ENCODE measurements at places on chromosomes 7 and 10.

- no peak for DNase-seq
Measured at GRCh38 chr10:125002047-125002422, 60.1 kb downstream of the ZRANB1 start.

DNA sequence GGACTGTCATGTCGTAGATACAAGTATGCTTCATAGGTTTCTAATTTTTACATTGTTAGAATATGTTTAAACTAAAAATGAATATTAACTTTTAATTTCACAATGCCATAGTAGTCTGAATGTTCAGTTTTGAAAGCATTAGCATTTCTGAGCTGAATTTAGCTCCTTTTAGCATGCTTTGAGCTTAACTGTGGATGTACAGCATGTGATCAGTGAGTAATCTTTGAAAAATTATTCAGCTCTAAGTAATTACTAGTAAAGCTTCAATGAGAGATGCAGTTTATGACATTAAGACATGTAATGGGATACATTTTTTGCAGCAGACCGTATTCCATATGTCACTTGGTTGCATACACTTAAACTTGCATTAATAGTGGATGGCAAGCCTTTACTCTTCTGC is 114.1 kb upstream of the WNT16 start:
- DNase-seq = no peak

- no peak for DNase-seq
Measured at GRCh38 chr10:45152726-45153125, 152.0 kb downstream of the ZNF22 start.

GRCh38 chr10:32577448-32577847 is 131.5 kb downstream of the CCDC7 start:
- no peak for DNase-seq

DNA sequence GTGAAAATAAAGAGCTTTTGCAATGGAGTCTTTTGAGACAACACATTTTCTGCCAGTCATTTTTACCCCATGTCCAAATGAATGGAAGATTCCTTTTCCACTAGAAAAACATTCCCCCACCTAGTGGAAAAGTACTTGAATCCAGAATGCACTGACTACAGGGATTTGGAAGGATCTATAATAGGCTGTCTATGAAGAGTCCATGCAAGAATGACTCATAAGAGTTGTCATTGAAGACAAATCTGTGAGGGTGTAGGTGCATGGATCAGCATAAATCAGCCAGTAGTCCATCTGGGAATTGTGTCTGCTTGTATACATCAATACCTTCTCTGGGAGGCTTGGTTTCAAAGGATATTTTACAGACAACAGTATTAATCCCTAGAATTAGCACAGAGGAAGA is 32.5 kb upstream of the TRUB1 start:
- DNase-seq = no peak

DNA sequence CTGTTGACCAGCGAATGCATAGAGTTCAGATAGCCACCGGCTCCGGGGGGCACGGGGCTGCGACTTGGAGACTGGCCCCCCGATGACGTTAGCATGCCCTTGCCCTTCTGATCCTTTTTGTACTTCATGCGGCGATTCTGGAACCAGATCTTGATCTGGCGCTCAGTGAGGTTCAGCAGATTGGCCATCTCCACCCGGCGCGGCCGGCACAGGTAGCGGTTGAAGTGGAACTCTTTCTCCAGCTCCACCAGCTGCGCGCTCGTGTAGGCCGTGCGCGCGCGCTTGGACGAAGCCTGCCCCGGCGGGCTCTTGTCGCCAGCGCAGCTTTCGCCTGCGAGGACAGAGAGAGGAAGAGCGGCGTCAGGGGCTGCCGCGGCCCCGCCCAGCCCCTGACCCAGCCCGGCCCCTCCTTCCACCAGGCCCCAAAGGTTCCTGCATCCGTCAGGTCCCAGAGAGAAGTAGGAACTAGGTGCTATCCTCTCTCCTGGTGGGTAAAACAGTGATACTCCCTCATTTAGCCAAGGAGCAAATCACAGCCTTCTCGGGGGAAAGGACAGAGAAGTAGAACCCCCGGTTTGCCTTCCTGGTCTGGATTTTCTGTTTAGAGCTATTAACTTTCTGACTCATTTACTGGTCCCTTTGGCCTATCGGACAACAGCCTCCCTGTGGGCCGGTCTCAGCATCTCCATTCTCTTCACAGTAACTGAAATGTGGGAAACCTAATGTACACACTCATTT is 6.1 kb upstream of the HOXA2 start:
- no peak for DNase-seq

GRCh38 chr7:89451911-89452310 is 656.4 kb upstream of the TEX47 start:
- no peak for DNase-seq

DNA sequence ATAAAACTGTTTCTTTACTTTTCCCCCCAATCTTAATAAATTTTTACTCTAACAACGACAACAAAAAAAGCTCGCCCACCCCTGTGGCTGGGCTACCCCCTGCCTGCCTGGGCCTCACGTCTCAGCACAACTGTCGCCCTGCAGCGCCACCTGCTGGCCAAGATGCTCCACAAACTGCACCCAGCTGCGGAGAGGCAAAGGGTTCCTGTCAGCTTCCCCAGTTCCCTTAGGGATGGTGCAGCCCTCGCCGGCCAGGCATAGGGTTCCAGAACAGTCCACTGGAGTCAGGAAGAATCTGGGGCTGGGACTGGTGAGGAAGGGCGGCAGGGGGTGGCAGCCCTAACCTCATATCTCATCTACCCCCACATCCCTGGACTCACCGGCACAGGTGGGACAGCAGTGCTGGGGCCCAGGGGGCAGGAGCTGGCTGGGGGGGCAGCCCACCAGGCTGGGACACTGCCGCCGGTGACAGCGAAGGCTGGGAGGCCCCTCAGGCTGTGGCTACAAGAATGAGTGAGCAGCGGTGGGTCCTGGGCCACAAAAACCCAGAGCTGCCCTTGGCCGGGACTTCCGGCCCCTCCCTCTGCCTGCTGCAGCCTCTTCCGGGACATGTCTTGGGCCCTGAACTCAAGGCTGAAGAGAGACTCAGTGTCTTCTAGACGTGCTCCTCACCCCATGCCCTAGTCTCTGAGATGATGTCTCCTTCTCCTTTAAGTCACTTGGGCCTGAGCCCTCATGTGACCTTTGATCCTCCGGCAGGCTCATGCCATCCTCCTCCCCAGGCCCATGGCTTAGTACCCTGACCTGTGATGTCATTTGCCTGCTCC is 21.2 kb downstream of the ATP6V1F start:
- peak; percentile 72 for DNase-seq

- DNase-seq = no peak
Measured at GRCh38 chr10:87058171-87058570, 36.5 kb downstream of the GLUD1 start.

DNA sequence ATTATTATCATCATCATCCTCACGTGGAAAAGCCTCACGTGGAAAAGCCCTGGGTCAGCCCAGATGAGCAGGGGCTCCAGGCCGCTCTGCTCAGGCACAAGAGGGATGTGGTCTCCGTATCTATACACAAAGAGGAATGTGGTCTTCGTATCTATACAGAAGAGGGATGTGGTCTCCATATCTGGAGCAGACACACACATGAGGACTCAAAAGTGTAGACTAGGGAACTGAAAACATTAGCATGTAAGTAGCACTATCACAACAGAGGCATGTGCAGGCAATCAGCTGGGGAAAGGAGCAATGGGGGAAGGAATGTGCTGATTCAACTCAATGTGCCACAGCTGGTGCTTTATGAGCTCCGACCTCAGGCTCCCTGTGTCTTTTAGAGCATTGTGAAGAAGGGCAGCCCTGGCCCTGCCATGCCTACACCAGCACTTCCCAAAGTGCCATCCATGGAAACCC is 86.5 kb downstream of the PLXNA4 start:
- DNase-seq = no peak

DNA sequence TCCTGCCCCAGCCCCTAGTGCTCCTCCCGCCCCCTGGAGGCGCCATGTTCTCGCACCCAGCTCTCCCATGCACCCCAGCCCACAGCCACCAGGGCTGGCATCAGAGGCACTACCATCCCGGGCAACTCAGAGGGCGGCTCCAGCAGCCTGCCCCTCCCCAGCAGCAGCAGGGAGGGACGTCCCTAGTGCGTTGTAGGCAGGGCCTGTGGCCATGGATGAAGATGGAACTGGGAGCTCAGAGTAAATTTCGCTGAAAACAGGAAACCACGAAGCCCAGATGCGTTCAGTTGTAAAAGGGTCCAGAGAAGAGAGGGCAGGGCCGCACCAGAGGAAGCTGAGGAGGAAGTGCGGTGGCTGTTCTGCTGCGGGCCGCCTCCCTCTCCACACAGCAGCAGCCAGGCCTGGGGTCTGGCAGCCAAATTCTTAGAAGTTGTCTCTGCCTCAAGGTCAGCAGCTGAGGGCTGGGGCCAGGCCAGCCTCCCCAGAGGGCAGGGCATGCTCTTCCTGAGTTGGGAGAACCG is 24.6 kb downstream of the VSIR start:
- peak; percentile 62 for DNase-seq

DNA sequence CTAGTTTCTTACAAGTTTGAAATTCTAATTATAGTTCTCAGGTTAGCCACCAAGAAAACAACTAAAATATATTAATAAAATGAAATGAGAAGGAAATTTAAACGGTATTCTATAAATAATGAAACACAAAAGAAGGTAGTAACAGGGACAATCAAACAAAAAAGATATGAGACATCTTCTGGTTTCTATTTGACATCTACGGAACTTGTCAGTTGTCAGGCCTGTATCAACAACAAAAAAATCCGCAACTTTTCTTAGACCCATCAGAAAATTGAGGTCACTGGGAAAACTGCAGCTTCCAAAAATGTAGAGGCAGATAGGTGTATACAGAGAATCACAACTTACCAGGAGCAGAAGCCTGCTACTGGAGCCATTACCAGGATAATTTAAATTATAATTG is 70.6 kb downstream of the ZPBP start:
- DNase-seq = no peak

- DNase-seq = no peak
Measured at GRCh38 chr7:41297166-41297565, 405.7 kb downstream of the INHBA start.

DNA sequence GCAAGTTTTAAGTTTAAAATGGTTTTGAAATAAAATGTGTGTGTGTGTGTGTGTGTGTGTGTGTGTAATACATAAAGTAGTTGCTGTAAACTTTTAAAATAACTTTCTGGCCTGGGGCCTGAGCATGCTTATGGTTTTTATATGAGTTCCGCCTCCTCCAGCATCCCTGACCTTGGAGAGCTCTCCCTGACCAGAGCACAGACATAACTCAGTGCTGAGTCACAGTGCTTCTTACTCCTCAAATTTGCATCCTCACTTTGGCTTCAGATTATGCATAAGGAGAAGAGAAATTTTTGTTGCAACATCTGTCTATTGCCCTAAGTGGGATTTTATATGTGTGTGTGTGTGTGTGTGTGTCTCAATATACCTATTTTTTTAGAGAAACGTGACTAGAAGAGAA is 200.8 kb downstream of the ELMO1 start:
- DNase-seq = peak; percentile 76

DNA sequence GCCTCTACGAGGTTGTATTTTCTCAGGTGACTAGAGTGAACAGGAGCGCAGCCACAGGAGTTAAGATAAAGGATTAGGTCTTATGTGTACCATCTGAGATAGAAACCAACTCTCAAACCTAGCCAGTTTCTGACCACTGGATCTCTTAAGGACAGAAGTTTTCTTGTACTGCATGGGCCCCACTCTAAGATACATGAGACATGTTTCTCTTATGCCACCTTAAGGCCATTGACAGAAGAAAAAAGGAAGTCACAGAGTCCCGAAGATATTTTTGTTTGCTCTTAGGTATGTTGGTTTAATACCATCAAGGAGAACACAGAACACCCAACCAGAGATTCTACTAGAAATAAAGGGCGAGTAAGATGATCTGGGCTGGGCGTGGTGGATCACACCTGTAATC is 335.8 kb downstream of the FRMD4A start:
- DNase-seq = no peak

DNA sequence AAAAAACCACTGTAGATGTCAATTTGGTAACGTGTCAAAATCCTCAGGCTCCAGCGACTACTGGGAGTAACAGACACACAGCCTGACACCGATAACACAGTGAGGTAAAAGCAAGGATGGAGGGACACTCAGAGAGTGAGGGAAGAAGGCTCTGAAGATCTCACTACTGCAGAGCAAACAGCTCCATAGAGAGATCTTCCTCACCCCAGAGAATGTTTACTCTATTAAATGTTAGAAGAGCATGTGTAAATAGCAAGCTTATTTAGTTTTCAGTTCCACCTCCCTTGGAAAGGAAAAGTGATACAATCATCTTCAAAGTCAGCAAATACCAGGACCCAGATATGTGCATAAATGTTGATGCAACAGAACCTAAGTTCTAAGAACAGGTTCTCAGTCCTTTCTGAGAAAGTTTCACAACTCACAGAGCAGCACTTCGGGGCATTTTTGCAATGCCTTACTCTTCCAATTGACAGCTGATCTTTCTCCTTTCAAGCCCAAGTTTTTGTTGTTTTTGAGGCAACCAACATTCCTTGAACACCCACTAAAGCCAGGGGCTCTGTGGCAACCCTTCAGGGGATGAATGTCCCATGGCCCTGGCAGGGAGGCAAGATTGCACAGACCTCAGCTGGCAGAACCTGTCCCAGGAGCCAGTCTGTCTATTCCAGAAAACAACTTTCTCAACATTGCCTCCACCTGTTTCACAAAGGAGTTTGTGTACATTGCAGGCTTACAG is 177.4 kb downstream of the SFMBT2 start:
- DNase-seq = no peak

GRCh38 chr10:65319493-65319892 is 1606.3 kb upstream of the LRRTM3 start:
- DNase-seq = no peak

GRCh38 chr7:96196676-96197075 is 125.2 kb downstream of the SLC25A13 start:
- DNase-seq = no peak

GRCh38 chr7:152911922-152912321 is 152.4 kb downstream of the ACTR3B start:
- DNase-seq = no peak

GRCh38 chr7:142969183-142969582 is 7.0 kb upstream of the KEL start:
- no peak for DNase-seq

DNA sequence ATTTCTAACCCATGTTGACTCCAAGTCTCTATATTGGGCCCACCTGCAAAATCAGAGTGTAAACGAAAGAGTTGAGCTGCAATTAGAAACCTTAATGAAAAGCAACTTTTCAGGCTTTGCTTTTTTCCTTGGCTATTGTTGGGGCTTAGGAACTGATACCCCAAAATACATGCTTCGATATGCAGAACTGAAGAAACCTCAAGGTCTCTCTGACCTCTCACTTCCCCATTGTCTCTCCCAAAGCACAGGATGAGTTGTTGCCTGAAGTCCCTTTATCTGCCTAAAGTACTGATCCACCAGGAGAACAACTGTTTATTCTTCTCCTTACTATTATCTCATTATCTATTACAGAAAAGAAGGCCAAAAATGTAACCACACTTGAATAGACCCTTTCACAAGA is 666.0 kb upstream of the LRRTM3 start:
- DNase-seq = no peak

GRCh38 chr10:12372846-12373245 is 23.5 kb downstream of the CAMK1D start:
- DNase-seq = no peak

GRCh38 chr10:44295644-44296241 is 89.2 kb downstream of the CXCL12 start:
- no peak for DNase-seq

Measured in hindlimb muscle (tissue), 1 donor.